ENCODE measurements at places on chromosomes 16 and 17.
A peak's percentile ranks its signal among the peaks of the same experiment; 100 is the strongest.

DNA sequence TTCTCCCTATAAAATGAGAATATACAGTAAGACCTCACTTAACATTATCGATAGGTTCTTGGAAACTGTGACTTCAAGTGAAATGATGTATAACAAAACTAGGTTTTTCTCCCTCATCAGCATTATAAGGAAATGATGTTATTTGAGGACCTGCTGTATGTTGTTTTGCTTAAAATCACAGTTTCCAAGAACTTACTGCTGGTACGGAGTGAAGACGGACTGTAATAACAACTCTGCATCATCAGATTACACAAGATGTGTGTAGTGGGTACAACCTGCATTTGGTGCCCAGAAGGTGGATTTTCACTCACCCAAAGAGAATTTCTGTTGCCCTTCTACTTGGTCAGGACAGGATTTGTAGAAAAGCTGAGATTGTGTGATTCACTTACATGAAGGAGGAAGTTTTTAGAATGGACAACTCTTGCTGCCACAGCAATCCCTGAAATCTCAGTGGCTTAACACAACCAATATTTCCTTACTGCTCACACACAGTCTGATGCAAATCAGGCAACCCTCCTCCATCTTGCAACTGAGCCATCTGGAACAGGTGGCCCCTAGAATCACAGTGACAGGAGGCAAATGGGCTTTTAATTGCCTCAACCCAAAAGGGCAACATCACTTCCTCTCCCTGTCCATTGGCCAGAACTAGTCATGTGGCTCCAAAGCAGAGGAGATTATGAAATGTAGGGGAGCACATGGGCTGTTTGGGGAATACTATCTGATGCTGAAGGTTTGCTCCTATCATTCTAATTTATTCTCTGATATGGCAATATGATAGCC lies 67.6 kb upstream of the CACNG5 start:
- DNase-seq = no peak

GRCh38 chr17:43356450-43356849 lies 42.3 kb upstream of the ARL4D start:
- DNase-seq = no peak

DNA sequence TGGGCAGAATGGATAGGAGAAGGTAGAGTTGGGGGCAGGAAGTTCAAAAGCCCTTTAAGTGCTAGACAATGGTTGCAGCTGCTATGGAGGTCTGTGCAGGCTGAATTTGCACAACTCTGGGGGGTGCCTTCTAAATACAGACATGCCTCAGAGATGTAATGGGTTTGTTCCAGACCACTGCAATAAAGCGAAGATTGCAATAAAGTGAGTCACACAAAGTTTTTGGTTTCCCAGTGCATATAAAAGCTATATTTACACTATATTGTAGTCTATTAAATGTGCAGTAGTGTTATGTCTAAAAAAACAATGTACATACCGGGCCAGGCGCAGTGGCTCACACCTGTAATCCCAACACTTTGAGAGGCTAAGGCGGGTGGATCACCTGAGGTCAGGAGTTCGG lies 60.5 kb upstream of the MYOCD start:
- no peak for DNase-seq

GRCh38 chr16:20094157-20094556 lies 20.5 kb upstream of the GPR139 start:
- DNase-seq = no peak

DNA sequence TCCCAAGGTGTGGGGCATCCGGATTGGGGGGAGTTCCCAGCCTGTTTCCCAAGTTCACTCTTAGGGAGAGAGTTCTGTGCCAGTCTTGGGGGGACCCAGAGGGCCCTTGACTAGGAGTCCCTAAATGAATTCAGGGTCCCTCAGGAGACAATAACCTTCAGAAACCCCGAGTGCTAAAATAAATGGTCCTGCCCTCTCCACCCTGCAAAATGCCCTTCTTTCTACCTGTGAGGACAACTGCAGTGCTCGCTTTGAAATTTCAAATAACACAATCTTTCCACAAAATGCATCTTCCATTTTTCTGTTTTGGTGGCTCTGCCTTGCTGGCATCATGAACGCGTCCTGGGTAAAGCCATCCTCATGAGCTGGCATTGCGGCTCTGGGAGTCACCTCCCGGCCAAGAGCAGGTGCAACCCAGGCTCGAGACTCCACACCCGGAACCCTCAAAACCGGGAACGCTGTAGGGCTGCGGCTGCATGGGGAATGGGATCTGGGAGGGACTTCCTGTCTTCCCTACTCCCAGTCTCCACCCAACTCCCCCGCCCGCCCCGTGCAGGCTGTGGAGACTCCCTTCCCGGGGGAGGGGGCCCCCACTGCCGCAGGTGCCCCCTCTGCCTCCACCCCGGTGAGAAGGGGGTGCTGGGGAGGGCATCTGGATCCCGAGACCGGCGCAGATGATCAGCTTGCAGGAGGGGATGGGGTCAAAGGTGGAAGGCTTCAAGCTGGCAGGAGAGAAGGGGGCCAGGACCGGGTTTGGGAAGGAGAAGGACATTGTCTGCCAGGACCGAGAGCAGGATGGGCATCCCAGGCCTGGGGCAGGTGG lies at the start of gene ZNF205:
Gene ZNF205, plus strand, starts transcription at position 529 of the 823 bp plus-strand sequence. CDS start 845 bp downstream, outside the sequence.
- DNase-seq = no peak

DNA sequence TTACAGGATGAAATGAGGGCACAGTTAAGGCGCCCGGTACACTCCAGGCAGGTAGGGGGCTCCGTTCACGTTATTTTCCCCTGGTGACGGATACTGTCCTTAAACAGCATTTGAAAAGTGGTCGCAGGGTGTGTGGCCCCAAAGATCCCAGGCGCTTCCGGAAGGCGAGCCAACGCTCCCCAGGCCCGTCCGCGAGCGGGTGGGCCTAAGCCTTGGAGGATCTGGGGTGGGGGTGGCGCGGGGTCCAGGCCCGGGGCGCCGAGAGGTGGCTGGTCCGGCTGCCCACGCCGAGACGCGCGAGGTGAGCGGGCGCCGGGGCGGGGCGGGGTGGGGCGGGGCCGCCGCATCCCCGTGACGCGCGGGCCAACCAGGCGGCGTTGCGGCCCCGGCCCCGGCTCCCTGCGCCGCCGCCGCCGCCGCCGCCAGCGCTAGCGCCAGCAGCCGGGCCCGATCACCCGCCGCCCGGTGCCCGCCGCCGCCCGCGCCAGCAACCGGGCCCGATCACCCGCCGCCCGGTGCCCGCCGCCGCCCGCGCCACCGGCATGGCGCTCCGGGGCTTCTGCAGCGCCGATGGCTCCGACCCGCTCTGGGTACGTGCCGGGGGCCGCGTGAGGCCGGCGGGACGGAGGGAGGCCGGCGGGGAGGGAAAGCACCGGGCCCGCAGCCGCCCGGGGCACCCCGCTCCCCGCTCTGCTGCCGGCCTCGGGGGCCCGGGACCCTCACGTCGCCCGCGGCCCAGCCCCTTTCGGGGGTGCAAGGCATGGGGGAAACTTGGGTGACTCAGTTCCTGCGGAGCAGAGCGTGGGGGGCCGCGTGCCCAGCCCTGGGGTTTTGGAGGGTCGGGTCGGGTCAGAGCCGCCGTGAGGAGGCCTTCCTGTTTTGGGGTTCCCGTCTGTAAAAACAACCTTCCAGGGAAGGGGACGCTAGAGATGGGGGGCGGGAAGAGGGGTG lies at the start of gene ABCC1:
Gene ABCC1, plus strand, starts transcription at position 407 of the 951 bp plus-strand sequence. Its CDS starts 136 bp downstream, at position 543.
- DNase-seq = peak; percentile 12

GRCh38 chr17:6548578-6549330 lies 7.6 kb downstream of the PITPNM3 start:
- no peak for DNase-seq
